ENCODE measurements at places on chromosomes 2 and 18.

GRCh38 chr18:24185805-24186204 lies 46.9 kb downstream of the CABYR start:
- DNase-seq = no peak

DNA sequence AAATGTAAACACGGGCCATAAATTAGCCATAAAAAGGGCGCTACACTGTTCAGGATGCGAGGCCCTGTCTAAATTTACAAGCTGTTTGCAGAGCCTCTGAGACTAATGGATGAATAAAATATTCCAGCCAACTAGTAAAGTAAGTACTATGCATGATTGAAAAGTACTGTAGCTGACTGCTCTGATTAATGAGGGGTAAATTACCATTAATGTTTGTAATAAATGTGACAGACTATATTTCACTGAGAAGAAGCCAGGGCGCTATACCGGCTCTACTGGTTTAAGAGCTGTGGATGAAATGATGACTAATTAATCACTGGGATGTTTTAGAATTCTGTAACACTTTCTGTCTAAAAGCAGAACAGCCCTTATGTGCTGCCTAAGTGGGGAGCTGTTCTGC lies 54.3 kb upstream of the RGPD4 start:
- DNase-seq = no peak

DNA sequence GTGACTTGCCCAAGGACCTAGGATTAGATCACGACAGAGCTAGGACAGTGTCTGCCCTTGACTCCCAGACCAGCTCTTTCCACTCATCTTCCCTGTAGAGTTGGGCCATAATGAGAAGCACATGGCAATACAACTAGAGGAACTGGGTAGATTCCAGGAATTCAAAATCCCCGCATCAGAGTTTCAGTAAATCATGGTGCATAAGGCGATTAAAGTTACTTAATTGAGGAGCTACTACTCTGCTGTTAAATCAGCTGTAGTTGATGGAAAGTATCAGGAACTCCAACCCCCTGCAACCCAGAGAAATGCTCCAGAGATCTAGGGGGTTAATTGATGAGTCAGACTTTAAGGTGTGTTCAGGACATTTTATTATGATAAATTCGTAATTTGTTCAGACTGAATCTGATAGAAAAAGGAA lies 5.7 kb downstream of the ANTXR1 start:
- DNase-seq = no peak

GRCh38 chr2:158772306-158773078 lies 22.6 kb upstream of the DAPL1 start:
- DNase-seq = no peak

DNA sequence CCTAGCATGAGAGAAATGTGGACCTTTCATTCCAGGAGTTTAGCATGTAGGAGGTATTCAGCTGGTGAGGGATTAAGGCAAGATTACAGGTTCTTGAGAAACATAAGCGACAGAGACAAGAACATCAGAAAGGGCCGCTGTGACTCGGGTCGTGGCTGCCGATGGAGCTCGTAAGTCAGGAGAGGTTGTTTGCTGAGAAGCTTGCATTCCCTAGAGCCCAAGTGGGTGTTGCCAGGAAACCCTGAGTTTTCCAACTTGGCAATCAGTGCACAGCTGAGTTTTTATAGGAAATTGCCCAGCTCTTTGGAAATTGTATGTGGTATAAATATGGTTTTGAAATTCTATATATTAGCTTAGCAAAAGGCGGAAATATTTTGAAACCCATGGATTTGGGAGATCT lies 46.4 kb upstream of the CYP1B1 start:
- no peak for DNase-seq

DNA sequence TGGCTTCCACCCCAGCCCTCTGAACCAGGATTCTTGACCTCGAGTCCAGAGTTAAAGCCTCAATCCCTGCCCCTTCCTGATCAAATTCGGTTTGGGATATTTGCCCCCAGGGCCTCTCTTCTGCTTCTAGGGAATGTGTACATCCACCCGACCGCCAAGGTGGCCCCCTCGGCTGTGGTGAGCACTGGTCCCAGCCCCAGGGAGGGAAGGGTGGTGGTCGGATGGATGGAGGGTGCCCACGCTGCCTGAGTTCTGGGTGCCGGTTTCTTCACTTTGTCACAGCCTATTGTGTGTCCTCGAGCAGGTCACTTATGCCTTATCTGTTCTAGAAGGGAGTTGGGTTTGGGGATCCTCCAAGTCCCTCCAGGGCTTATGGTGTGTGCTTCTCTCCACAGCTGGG lies 6.9 kb downstream of the GMPPA start:
- no peak for DNase-seq

GRCh38 chr18:60385693-60386092 lies 13.1 kb upstream of the MC4R start:
- no peak for DNase-seq

DNA sequence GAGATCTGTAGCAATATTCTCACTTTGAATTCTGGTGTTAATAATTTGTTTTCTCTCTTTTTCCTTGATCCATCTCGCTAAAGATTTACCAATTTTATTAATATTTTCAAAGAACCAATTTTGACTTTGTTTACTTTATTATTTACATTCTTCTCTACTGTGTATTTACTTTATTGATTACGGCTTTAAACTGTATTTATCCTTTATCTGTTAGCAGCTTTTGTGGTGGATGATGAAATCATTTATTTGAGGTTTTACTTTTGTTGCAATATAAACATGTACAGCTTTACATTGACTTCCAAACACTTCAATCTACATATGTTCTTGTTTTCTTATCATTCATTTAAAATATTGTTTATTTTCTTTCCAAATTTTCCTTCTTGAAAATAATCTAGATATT lies 719.9 kb downstream of the ADCYAP1 start:
- no peak for DNase-seq

DNA sequence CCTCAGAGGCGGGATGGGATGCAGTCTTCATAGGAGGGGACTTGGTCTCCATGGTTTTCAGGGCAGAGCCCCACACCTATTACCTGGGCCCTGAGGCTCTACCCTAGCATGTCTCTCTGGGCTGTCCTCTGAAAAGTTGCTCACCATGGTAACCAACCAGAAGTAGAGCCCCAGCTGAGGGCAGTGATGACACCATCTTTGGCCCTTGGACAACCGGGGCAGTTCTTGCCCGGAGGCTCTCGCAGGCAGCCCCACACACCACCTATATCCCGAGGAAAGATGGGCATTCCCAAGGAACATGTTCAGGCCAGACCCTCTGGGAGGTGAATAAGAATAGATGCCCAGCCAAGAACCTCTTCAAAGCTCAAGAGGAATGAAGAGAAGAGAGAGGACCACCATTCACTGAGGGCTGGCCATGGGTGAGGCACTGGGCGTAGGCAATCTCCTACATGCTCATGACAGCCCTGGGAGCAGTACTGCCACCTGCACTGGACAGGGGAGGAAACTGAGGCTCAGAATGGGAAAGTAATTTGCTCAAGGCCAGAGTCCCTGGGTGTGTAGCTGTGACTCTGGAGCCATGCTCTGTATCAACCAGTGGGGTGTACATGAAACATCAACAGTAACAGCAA lies 72.5 kb downstream of the HS1BP3 start:
- no peak for DNase-seq

GRCh38 chr18:7601246-7601615 lies 34.1 kb downstream of the PTPRM start:
- DNase-seq = no peak

GRCh38 chr18:22170421-22171257 lies 1.2 kb downstream of the GATA6 start:
- DNase-seq = no peak

DNA sequence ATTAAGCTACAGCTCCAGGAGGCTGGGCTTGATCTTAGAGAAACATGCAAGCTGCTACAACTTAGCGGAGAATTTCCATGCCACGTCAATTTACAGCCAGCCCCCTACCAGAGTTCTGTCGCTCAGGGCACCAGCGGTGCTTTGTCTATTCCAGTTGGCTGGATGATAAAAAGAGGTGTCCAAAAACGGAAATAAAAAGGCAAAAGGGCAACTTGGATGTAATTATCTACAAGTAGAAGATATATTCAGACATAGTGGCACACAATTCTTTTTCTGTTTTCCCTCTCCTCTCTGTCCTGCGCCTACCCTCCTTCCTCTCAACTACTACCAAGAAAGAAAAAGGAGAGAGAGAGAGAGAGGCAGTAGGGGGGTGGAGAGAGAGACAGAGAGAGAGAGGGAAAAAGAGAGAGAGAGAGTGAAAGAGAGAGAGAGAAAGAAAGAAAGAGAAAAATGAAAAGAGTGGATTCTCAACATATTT lies 363 bp upstream of the RFTN2 start:
- no peak for DNase-seq

- DNase-seq = no peak
These were observed 1071.9 kb upstream of the CDH2 start for GRCh38 chr18:29248805-29249204.

DNA sequence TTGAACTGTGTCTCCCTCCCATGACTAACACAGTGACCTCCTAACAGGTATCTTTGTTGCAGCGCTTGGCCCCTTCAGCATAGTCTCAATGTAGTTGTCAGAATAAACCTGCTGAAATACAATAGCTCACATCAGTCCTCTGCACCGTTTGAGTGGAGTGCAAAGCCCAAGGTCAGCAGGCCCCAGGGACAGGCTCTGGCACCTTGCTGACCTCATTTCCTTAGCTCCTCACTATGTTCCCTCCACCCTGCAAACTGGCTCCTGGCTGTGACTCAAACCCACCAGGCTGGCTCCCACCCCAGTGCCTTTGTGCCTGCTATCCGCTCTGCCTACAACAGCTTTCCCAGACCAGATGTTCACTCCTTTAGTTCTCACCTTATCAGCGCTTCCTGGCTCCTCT lies 146.7 kb downstream of the LRATD1 start:
- no peak for DNase-seq

- peak; percentile 39 for DNase-seq
These were observed 1.0 kb upstream of the PPP4R3B start for GRCh38 chr2:55618275-55619055.

GRCh38 chr2:216066230-216066629 lies 15.4 kb downstream of the PECR start:
- DNase-seq = no peak

DNA sequence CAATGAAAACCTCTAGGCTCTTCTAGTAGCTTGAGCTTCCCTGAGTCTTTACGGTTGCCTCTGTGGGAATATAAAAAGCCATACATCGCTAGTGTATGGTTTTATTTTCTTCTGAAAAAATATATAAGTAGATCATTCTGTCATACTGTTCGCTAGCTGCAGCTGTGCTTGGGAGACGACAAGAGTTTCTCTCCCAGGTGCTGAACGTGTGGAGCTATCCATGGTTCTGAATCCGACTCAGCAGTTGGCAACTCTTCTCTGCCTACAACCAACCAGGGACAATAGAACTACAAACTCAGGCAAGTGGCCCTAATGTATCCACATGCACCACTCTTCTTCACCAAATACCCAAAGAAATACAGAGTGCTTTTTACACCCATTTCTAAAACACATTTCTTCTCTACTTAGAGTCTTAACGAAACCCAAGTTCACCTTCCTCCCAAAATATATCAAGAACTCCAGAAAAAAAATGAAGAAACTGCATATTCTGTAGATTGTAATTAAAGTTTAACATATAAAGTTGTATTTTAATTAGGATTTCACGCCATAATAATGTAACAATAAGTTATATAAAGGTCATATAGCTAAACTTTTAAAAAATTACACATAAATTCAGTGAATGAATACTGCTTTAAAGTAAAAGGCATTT lies 2.2 kb upstream of the KCNH7 start:
- no peak for DNase-seq

- no peak for DNase-seq
These were observed 476.4 kb upstream of the CHST9 start for GRCh38 chr18:27661320-27662018.

GRCh38 chr2:159497256-159497655 lies 119.1 kb downstream of the BAZ2B start:
- no peak for DNase-seq

DNA sequence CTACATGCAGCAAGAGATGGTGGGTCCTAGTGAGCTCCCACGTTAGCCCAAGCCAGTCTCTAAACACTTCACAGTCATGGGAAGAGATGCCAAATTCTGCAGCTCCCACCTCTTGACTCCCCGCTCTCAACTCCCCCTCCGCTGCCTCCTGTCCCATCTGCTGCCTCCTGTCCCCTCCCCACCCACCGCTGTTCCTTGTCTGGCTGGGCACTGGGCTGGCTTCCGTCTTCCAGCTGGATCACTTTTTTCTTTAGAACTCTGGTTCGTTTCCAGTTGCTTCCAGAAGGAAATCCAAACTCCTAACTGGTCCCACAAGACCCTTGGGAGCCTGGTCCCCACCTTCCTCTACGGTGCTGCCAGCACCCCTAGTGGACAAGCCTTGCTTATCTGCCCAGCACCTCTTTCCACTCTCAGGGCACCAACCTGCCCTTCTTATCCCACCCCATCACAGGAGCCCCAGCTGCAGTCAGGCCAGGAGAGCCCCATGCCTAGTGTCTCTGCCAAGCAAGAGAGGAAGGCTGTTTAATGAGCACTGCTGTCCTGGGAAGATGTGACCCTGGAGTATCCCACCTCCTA lies 12.1 kb upstream of the TWIST2 start:
- DNase-seq = no peak

GRCh38 chr18:35174093-35174731 lies 66.6 kb upstream of the ZNF397 start:
- no peak for DNase-seq

GRCh38 chr18:9066358-9066757 lies 36.1 kb upstream of the NDUFV2 start:
- DNase-seq = no peak

DNA sequence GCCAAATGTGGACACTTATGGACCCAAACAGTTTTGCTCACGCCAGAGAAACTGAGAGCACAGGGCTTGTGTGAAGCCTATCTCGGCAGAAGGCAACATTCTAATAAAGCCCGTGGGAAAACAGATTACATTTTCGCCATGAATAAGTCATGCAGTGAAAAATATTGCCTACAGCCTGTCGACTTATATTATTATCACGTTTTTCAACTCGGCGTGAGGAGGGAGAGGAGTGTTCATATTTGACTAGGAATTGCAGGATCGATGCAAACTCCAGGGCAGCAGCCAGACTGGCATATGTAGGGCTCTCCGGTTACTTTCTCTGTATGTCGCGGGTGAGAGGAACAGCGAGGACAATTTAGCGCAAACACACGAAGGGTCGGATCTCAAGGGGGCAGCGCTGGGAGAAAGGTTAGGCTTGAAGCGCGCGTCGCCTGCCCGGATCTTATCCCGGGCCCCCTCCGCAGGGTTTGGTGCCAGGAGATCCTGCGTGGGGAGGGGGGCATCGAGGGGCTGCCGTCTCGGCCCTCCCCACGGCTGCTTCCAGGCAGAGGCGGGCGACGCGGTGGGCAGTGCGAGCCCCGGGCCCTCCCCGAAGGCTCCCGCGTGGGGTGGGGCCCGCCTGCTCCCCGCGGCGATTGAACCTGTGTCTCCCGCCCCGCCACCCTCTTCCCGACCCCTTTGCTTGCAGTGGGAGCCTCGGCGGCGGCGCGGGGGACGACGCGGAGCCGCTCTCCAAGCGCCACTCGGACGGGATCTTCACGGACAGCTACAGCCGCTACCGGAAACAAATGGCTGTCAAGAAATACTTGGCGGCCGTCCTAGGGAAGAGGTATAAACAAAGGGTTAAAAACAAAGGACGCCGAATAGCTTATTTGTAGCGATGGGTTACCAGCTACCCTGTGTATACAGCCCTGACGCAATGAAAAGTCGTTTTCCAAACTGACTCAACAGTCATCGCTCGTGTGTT lies 4.4 kb downstream of the ADCYAP1 start:
- no peak for DNase-seq
